Cerebellum (tissue), 4 donors: ENCODE measurements at places on chromosomes 5 and 9.
A peak's percentile ranks its signal among the peaks of the same experiment; 100 is the strongest.

- no peak for DNase-seq
Observed at GRCh38 chr9:18616976-18617375, 143.0 kb downstream of the ADAMTSL1 start.

GRCh38 chr9:136538599-136539426, 7.0 kb downstream of the NOTCH1 start:
- no peak for DNase-seq

DNA sequence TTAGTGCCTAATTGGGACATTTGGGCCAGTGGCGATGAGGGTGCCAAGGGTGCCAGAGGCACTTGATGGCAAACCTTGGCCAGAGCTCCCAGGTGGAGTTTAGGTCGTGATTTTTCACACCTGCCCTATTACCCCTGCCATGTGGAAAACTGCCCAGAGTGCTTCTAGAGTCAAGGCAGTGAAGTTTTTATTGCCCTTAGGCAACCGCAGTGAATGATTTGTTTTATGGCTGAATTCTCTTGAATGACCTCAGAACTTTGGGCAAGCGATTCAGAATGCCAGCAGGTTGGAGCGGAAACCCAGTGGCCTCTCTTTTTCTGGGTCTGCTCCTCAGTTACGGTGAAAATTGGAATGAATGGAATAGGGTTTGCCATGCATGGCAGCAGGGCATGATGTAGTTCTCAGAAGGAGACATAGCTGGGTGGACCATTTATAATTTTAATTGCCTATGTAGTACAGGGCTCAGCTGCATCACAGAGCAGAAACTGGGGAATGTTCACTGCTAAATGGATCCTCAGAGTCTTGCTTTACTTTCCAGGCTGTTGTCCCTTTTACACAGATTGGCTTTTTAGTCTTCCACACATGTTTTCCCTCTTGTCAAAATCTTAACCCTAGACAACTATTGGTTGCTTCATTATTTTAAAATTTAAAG, 820.0 kb upstream of the SEMA6A start:
- no peak for DNase-seq

DNA sequence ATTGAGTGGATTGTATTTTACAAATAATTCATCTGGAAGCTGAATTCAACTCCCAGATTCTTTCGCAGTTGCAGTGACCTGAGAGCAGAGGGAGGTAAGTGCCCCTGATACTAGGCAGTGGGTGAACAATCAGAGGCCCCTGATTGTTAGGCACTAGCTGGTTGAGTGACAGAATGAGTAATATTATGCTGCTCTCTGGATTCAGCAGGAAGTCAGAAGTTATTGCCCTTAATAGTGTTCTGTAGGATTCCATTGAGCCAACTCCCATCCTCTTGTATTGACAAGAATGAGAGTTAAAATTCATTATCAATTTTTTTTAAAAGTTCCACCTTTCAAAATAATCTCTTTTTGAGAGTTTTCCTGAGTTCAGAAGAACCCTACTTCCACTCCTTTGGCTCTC, 301.2 kb downstream of the DTWD2 start:
- no peak for DNase-seq

DNA sequence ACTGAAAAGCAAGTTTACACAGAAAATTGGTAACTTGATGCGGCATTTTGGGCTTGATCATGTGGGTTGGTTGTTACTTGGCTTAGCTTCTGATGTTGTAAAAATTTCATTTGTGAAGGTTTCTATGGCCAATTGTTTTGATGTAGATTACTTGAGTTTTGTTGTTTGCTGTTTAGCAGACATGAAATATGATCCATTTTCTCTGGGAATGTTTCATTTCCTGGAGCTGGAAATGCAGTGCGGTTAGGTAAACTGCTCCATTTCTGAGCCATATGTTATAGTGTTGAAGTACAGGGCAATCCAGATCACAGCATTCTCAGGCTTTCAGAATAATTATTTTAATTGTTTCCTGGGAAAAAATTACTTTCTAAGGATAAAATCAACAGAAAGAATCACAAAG, 396.9 kb downstream of the ENC1 start:
- DNase-seq = no peak

DNA sequence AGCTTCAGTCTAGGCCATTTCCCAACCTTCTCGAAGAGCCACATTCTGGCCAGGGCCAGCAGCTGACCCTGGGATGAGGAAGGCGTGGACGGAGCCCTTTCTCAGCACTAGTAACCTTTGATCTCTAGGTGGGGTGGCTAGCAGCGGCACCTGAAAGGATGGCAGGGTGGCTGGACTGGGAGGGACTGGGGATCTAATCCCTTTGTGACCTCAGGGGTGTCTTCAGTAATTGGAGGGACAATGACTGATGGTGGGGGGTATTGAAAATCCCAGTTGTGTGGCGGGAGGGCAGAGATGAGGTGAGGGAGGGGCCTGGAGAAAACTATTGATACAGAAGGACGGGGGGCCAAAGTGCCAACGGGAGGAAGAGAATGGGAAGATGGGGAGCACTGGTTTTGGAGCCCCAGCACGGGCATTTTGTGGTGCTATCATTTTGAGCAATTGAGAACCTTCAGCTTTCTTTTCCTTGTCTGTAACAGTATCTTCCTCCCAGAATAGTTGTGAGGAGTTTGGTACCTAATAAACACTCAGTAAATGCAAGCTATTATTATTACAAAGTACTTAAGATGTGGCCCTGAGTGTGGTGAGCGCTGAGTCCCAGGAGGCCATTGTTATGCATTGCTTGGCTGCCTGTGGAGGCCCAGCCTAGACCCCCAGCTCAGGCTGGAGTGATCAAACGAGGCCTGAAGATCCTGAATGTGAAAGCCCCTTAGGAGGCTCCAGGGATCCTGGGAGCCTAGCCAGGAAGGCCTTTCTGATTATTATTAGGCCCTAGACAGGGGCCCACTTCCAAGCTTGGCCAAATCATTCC, 37.3 kb upstream of the UBE2D2 start:
- no peak for DNase-seq

DNA sequence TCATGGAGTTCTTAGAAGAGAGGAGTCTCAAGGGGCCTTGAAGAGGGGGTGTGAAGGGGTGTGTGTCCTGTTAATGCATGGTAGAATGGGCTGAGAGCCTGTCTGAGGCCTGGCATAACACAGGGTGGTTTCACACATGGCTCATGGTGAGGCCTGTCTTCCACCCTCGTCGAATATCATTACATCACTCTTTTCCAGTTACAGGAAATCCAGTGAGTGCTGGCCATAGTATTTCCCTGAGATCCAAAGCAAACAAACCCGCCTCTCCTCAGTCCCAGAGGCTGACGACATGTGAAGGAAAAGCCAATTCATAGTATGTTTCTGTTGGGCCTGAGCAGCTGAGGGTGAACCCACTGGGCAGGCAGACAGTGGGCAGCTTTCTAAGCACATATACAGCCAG, 159.4 kb upstream of the NR3C1 start:
- no peak for DNase-seq

DNA sequence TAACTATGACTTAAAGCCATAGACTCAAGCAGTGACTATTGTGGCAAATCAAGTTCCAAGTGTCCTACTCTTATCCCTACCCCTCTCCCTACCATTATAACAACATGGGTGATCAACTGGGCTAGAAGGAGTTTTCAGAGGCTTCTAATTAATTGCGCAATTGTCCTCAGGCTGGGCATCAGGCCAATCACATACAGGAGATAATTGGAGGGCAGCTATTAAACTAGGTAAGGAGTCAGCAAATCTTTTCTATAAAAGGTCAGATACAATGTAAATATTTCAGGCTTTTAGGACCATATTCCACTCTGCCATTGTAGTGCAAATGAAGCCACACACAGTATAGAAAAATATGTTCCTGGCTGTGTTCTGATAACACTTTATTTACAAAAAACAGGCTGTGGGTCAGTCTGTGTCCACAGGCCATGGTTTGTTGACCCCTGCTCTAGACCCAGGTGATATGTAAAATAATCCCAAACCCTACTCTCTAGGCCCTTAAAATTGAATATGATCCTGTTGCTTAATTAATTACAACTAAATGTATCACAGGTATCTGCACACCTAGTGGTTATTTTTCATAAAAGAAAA, 141.4 kb upstream of the PIK3R1 start:
- DNase-seq = no peak

GRCh38 chr9:91071184-91071990, 269.8 kb downstream of the SYK start:
- peak; percentile 51 for DNase-seq

- peak; percentile 38 for DNase-seq
Observed at GRCh38 chr9:124513376-124513994, 6.3 kb upstream of the NR5A1 start.

- DNase-seq = peak; percentile 96
Observed at GRCh38 chr5:139439013-139439903, at the start of gene DNAJC18. TSS of gene DNAJC18 (minus strand) at chr5:139439525. CDS start at chr5:139439445, 80 bp downstream.

DNA sequence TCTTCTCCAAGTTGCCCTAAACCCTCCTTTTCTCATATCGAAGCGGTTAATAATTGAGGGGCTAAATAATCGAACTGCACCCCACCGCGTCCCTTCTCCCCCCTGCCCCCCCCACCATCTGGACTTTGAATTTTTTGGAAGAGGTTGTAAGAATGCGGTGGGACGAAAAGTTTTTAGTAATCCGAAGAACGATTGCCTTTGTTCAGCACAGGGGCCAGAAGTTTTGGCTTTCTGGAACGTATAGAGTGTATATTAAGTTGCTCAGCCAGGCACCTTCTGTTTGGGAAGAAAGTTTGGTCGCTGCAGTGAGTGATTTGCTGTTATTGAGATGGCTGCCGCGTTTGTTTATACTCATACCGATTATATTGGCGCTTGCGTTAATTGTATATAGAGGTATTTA, 518 bp downstream of the ERBIN start:
- no peak for DNase-seq

- DNase-seq = peak; percentile 68
Observed at GRCh38 chr5:141992349-141992963, 20.4 kb downstream of the GNPDA1 start.

GRCh38 chr5:109916481-109917153, 226.9 kb downstream of the MAN2A1 start:
- DNase-seq = no peak

DNA sequence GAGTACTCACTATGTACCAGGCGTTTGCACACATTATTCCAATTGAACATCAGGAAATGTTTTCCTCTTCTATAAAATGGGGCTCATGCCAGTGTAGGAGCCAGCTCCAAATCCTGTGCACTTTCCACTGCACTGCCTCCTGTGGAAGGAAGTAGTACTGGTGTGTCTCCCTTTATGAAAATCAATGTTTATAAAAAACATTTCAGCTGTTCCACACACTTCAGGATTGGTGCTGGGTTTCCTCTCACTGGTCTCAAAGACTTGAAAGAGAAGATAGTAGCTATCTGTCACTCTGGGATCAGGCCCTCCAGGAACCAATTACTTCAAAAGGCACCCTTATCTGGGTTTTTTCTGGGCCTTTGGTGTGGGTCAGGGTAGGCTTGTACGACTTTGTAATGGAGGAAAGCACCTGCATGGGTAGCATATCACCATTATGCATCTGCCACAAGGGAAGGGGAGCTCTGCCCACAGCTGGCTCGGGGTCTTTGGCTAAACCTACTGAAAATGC, 32.5 kb downstream of the RAB14 start:
- no peak for DNase-seq
